MM.1S (cell line): ENCODE measurements at places on chromosomes 7 and 10.

- DNase-seq, result no peak
Observed at GRCh38 chr10:1558906-1559305, 178.4 kb downstream of the ADARB2 start.

- peak; percentile 67 for DNase-seq
Observed at GRCh38 chr7:150379441-150380379, 580 bp downstream of the ZNF775 start.

- DNase-seq, result no peak
Observed at GRCh38 chr10:69817078-69817581, 15.4 kb downstream of the COL13A1 start.

- DNase-seq, result no peak
Observed at GRCh38 chr7:77327932-77328628, 88.1 kb downstream of the GSAP start.

DNA sequence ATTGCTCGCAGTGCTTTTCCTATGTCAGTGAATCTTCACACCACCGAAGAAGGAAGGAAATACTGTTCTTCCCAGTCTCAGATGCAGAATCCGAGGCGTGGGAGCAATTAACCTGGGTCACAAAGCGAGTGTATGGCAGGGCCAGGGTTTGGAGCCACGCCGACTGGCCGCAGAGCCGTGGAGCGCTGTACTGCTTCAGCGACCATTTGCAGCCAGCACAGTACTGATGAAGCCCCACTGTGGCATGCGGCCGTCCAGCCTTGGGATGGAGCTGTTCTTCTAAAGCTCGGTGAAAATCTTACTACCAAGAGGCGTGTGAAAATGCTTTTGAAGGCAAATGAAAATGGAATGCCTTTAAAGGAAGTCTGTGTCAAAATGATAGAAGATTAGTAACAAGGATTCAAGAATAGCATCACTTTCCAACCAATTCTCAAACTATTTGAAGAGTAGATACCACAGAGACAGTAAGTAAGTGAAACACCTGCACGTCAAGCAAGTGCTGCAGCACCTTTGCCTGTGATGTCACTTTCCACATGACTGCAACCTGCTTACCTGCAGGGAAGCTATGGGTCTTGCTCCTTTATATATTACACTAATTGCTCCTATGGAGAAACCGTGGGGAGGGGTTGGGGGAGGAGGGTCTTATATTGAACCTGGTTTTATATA is 4.9 kb downstream of the PPP2R2D start:
- no peak for DNase-seq

DNA sequence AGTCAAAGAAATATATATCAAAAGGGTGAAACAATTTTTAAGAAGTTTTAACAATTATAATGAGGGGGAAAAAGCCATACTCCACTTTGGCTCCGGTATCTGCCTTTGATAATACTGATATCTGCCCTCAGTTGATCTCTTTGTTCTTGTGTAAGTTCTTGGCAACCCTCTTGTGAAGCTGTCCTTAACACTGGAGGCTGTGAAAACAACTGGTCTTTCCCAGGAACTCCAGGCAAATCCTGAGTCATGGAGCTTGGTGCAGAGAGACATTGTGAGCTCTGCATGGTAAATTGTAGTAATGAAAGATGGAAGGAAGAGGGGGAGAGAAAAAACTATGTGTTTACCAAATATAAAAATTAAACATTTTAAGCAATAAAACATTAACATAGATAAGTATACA is 11.9 kb upstream of the ERVW-1 start:
- DNase-seq, result no peak
